ENCODE measurements at places on chromosomes 7 and 10.

DNA sequence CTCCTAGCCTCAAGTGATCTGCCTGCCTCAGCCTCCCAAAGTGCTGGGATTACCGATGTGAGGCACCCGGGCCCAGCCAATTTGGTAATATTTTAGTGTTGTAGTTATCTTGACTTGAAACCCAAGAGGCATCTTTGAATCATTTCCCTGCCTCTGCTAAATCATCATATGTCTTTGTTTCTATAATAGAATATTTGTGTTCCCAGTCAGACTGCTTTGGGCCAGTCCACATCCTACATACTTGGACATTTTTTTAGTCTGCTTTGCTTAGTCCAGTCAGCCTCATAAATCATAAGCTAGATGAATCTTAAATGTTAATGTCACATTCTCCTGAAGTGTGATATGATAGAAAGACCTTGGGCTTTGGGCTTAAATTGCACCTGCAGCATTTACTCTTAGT is 5.9 kb downstream of the STAM start:
- no peak for DNase-seq

DNA sequence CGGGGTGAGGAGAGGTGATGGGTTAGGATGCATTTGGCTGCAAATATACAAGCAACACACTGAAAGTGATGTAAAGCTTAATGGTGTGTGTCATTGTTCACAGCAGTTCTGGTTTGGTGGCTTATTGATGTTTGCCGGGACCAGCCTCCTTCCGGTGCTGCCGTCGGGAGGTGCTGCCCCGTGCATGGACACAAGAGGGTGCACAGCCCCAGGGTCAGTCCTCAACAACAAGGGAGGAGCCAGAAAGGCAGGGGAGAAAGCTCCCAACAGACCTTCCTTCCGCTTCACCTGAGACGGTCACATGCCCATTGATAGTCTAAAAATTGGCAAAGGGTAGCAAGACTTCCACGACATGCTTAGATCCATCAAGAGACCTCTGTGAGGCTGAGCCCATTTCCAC is 9.5 kb downstream of the RNF32 start:
- DNase-seq, result no peak

DNA sequence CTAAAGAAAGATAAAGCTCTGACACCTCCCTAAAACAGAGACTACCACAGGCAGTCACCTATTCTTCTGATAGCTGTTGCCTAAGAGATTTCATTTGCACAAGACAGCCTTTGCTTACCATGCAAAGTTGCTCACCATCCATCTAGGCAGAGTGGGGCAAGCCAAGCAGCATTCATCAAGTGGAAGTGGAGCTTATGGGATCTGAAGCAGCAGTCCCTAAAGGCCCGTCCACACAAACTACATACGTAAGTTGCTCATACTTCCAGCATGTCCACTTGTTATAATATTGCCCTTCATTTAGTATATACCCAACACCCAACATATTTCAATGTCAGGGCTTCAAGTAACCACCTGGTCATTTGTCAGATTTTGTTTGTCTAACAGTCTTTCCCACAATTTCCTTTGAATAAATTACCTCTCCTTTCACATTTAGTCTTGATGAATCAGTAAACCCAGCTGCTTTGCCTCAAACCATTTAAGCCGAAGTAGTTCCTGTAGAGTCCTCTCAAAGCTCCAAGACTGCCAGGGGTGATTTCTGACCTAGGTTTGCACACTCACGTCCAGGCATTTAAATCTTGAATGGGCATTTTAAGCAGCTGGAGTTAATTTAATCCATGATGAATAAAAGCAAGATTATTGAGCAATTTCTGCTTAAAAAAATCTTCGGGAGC is 67.9 kb downstream of the ATAD1 start:
- no peak for DNase-seq

DNA sequence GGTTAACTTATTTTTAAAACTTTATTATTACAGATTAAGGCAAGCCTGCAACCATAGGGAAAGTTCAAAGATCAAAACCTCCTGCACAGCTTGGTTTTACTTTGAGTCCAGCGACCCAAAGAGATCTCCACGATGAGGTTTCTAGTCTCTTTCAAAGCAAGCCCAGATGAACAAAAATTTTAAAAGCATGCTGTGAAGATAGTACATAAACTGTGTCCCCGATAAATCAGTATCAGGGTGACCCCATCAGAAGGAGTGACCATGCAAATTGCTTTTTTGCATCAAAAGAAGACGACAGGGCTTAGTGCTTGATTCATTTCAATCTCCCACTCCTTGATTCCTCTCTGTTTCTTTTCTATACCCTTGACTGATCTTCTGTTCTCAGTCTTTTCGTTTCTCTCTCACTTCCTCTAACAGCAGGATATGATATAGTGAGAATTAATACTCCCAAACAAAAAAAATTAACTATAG is 16.0 kb upstream of the DNTT start:
- DNase-seq, result no peak

Measured in ascending aorta (tissue), 2 donors.